ENCODE measurements at places on chromosomes 11 and 22.
A peak's percentile ranks its signal among the peaks of the same experiment; 100 is the strongest.

DNA sequence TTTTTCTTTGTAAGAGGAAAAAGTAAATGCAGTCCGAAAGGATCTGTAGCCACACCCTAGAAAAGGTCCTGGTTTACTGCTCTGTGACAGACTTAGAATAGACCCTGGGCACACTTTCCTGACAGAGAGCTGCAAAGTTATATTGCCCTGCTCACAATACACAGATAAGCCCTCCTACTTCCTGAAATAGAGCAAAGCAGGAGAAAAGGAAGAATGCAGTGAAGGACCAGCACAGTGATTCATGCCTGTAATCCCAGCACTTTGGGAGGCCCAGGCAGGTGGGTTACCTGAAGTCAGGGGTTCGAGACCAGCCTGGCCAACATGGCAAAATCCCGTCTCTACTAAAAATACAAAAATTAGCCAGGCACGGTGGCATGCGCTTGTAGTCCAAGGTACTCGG lies 2.2 kb downstream of the CYB561A3 start:
- DNase-seq, result no peak

DNA sequence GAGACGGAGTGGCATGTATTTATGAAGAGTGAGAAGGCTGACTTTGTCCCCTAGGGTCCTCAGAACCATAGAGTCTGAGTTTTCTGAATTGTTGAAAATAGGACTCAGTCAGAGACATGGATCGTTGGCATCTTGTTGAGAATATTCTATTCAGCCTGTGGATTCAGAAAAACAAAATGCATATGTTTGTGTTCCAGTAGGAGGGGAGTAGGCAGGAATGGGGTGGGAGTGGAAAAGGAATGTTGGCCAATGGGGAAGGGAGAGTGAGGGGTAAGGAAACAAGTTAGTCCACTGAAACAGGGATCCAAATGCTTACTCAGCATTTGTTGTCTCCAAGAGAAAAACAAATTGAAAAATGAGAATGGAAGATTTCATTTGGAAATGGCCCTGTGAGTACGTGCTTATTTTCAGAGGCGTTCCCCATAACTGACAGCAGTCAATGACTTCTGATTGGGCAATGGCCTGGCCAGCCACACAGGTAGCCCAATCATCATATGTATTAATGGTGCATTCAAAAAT lies 14.7 kb downstream of the BARX2 start:
- DNase-seq, result no peak

GRCh38 chr11:24567380-24567779 lies 70.5 kb downstream of the LUZP2 start:
- DNase-seq, result no peak

GRCh38 chr11:12525466-12526055 lies 148.2 kb downstream of the PARVA start:
- DNase-seq, result no peak

DNA sequence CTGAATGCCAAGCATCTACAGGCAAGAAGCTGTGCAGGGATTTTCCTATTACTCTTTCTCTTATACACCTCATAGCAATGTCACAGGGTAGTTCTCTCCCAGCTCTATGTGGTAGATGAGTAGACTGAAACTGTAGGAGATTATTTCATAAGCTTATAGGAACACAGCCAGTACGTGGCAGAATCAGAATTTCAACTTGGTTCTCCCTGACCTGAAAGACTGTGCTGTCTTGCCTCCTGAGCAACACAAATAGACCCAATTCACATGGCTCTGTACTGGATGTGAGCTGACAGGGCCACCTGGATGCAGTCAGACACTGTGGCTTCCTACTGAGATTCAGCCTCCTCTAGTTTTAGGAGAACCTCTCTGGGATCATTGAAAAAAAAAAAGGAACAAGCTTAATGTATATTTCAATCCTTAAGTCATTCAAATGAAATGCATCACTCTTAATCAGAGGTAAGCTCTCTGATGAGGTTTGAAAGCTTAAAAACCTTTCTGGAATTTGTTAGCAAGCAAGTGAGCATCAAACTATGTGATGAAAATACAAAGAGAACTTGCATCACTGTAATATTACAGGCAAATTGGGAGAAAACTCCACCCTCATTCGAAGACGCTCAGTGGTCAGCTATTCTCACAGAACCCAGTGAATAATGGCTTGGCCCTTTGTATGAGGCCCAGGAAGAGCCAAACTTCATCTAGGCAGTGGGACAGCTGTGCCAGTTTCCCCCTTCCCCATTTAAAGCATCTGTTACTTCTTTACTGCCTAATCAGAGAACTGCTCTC lies 1039.3 kb downstream of the NTM start:
- DNase-seq, result no peak

DNA sequence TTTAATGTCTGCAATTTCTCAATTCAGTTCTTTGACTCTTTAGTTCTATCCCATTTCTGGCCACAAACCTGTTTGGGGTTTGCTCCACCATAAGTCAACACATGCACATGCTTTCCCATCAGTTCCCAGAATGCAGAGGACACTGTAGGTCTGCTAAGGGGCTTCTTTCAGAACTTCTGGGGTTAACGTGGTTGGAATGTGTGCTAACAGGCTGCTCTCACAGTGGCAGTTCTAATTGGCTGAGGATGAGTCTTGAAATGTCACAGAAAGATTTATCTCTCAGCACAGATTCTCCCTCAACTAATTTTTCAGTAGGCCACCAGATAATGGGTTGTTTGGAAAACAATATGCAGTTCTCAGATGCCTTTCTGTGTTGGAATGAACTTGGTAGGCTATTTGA lies 703.4 kb downstream of the NTM start:
- DNase-seq, result no peak

- DNase-seq, result no peak
Observed at GRCh38 chr22:46322711-46323110, 12.8 kb upstream of the TRMU start.

- DNase-seq, result no peak
Observed at GRCh38 chr11:2002042-2002776, 4.6 kb upstream of the H19 start.

- no peak for DNase-seq
Observed at GRCh38 chr11:80937842-80938241, 1497.0 kb upstream of the TENM4 start.

DNA sequence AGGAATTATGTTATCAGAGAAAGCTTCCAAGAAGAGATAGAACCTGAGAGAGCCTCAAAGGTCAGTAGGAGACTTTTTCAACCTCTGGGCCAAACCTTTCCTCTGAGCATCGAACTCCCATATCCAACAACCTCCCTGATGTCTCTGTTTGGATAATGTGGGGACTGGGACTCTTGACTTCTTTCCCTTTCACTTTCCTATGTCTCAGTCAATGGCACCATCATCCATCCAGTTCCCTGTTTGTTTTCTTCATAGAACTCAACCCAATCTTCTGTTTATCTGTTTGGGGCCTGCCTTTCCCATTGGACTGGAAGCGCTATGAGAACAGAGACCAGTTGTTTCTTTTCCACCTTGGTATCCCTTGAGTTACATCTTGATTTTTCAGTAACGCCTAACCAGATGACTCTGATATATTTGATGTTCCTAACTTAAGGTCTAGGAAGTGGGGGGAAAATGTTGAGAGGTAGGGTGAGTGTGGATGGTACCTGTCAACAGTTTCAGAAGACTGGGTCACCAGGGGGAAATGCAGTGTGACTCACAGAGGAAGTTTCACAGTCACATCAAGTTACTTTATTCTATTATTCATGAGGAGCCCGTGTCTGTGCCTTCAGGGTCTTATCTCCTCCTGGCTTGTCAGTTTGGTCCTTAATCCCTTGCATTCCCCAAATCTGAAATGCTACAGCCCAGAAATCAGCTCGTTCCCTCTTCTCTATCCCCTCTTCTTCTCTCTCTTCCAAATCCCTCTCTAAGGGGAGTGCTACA lies 4.5 kb upstream of the KCNE3 start:
- no peak for DNase-seq

- no peak for DNase-seq
Observed at GRCh38 chr22:28430466-28431025, 249.1 kb downstream of the TTC28 start.

- DNase-seq, result no peak
Observed at GRCh38 chr22:41983513-41984405, 14.5 kb downstream of the SEPTIN3 start.

GRCh38 chr11:33634291-33634834 lies 66.3 kb downstream of the C11orf91 start:
- peak; percentile 73 for DNase-seq

- DNase-seq, result no peak
Observed at GRCh38 chr22:42887523-42888507, 30.7 kb upstream of the ARFGAP3 start.

DNA sequence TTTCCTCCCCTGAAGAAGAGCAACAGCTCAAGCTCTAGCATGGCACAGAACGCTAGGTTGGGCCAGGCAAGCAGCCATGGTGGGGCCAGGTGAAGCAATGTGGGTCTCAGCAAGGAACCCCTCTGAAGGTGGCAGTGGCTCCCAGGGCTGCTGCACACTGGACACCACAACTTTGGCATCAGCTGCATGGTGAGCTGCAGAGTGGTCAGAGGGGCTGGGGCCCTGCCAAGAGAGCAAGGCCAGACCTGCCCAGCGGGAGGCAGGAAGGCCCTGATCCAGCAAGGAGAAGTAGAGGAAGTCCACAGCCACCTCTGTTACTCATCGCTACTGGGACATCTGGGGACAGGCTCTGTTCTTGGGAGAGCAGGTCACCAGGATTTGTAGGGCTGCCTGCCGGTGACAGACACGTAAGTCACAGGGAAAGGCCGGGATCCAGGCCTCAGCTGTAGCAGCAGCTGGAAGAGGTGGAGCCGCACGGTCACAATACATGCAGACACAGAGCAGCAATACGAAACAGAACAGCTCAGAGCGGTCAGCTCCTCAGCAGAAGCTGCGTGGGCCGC lies 12.4 kb downstream of the CYB561A3 start:
- no peak for DNase-seq

GRCh38 chr11:7031471-7031871 lies 11.2 kb downstream of the NLRP14 start:
- no peak for DNase-seq

GRCh38 chr11:78203184-78203583 lies 14.5 kb downstream of the USP35 start:
- DNase-seq, result no peak

DNA sequence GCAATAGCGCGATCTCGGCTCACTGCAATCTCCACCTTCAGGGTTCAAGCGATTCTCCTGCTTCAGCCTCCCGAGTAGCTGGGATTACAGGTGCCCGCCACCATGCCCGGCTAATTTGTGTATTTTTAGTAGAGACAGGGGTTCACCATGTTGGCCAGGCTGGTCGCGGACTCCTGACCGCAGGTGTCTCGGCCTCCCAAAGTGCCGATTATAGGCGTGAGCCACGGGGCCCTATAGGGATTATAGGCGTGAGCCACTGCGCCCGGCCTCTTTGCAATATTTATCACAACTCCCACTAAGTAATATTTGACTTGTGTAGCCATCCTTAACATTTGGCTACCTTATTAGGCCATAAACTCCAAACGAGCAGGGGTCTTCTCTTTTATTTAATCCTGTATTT lies 879 bp upstream of the CUL5 start:
- no peak for DNase-seq

- DNase-seq, result no peak
Observed at GRCh38 chr11:34432822-34433221, 5.9 kb upstream of the CAT start.

GRCh38 chr11:46336563-46337180 lies 10.6 kb upstream of the DGKZ start:
- no peak for DNase-seq

- DNase-seq, result no peak
Observed at GRCh38 chr11:123351375-123351774, 78.7 kb upstream of the GRAMD1B start.

GRCh38 chr22:22818861-22819855 lies 68.5 kb upstream of the IGLL5 start:
- DNase-seq, result no peak

Measured in HCT116 (cell line).